ENCODE measurements at places on chromosomes 5 and 9. TPM values are rescaled to one million over a fixed set of nuclear protein-coding genes. Genes with fewer than 3 reads are reported as not detected.

The SPINK13 gene
- total RNA-seq, result not detected

The MUSK gene
- total RNA-seq, result 1.1 TPM

The SPATA31A3 gene
- total RNA-seq, result not detected

The S1PR3 gene
- total RNA-seq, result 7.9 TPM

The CCNO gene
- 0.20 TPM for total RNA-seq
